ENCODE measurements at places on chromosomes 7 and 10.

- no peak for DNase-seq
These were observed 866 bp upstream of the SFMBT2 start for GRCh38 chr10:7411671-7412128.

DNA sequence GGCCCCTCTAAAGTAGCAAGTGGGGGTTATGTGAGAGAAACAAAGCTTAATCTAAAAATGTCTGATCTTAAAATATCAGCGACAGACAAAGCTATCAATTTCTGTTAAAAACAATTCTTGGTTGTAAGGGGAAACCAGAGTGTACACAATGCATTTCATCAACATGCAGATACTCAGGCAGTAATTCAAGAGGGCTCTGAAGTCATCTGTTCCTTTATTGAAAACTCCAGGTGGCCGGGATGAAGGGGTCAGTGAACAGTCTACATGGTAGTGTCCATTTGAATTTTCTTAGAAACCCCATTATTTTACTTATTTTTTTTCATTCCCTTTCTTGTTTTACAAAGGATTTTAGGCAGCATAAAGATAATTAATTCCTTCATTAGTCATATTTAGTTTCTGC, 36.7 kb upstream of the BTBD16 start:
- DNase-seq = no peak

- DNase-seq = no peak
These were observed 155.1 kb downstream of the GALNT11 start for GRCh38 chr7:152180587-152180986.

- DNase-seq = no peak
These were observed 62.3 kb downstream of the ARHGAP21 start for GRCh38 chr10:24661376-24661775.

DNA sequence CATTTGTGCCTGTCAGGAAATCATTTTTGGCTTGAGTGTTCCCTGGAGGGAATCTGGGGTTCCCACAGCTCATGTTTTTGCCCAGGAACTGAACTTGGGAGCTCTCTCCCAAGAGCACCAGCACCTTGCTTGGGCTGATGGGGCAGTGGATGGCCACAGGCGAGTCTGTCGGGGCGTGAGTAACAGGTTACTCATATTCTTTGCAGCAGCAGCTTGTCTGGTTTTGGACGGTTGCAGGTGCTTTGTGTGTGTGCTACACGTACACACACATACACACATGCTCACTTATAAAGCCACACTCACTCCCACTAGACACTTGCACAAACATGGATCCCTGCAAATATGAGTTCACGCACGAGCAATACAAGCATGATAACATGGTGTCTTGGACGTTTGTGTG, 2.9 kb upstream of the PALD1 start:
- DNase-seq = no peak
